Astrocyte (in vitro differentiated cells and primary cell): ENCODE measurements at places on chromosomes 1 and 21. TPM values are rescaled to one million over a fixed set of nuclear protein-coding genes. Genes with fewer than 3 reads are reported as not detected.

RAB3GAP2 gene
- total RNA-seq = 68.1 and 69.6 TPM in 2 replicates

FCRL5 gene
- not detected in 2 replicates for total RNA-seq

CRYAA gene
- total RNA-seq = not detected in 2 replicates

UFC1 gene
- total RNA-seq = 87.5 and 91.0 TPM in 2 replicates

TMEM82 gene
- not detected in 2 replicates for total RNA-seq

NDUFS2 gene
- total RNA-seq = 59.9 and 69.0 TPM in 2 replicates

FAM110D gene
- 0.70 and 0.77 TPM in 2 replicates for total RNA-seq

ST6GALNAC3 gene
- 1.8 and 3.2 TPM in 2 replicates for total RNA-seq

XCL2 gene
- not detected in 2 replicates for total RNA-seq

GNAT2 gene
- not detected in 2 replicates for total RNA-seq

IL6R gene
- 2.2 and 2.5 TPM in 2 replicates for total RNA-seq
